ENCODE measurements at places on chromosomes 6 and 20.

DNA sequence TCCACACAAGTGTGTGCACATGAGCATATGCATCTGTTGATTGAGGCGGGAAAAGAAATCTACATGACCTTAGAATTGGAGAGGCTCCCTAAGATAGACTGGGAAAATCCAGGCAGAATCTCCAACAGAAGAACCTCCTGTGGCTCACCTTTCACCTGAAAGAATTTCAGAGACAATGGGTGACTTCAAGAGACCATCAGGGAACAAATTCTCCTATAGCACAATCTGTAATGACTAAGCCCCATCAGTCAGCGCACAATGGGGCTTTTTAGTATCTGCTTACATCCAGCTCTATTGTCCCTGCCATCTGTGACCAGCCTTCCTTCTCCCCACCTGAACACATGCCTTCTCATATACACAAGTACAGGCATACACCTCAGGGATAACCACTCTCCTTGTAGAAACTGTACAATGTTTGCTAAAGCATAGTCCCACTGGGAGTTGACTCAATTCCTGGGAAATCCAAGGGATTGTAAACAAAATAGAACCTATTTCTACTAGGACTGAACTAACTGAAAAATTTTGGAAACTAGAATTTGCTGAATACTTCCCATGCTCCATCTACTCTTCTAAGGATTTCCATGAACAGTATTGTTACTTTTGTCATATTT, 150.8 kb upstream of the STXBP5 start:
- no peak for DNase-seq

- no peak for DNase-seq
These were observed 189.7 kb upstream of the JAG1 start for GRCh38 chr20:10863337-10864060.

DNA sequence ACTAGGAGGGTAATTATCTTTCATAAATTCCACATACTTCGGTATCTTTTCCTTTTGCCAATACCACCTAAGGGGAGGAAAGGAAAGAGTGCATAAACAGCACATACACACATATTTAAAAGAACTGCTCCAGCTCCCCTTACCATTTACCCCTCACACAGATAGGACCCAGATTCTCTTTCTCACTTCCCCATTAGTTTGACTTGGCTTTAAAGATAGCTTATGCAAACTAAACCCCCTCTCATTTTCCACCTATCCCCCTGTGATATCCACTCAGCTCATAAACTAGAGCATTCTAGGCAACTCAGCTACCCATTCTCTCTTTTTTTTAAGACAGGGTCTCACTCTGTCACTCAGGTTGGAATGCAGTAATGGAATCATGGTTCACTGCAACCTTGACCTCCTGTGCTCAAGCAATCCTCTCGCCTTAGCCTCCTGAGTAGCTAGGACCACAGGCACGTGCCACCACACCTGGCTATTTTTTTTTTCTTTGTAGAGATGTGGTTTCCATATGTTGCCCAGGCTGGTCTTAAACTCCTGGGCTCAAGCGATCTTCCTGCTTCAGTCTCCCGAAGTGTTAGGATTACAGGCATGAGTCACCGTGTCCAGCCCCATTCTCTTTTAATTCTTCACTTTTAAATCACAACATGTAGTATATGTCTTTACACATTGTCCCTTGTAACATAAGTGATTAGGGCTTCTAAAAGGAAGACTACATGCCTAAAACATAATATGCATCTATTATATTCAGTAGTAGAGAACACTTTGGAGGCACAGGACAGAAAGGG, 4.0 kb downstream of the FUCA2 start:
- DNase-seq, result no peak

GRCh38 chr6:123462152-123462551, 174.6 kb downstream of the TRDN start:
- DNase-seq, result no peak

DNA sequence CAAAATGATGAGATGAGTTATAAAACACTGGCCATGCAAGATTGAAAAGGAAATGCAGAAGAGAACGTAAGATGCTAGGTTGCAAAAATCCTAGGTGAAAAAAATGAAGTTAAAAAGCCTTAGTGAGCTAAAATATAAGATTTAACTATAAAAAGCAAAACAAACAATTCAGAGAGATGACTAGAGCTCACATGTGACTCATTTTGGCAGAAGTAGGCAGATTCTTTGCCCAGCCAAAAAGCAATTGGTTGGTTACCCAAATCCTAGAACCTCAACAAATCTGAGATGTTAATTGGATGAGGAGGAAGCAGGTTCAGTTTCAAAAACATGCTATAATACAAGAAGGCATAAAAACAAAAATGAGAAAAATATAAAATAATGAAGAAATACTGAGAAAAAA, 249.1 kb downstream of the OGFRL1 start:
- no peak for DNase-seq

DNA sequence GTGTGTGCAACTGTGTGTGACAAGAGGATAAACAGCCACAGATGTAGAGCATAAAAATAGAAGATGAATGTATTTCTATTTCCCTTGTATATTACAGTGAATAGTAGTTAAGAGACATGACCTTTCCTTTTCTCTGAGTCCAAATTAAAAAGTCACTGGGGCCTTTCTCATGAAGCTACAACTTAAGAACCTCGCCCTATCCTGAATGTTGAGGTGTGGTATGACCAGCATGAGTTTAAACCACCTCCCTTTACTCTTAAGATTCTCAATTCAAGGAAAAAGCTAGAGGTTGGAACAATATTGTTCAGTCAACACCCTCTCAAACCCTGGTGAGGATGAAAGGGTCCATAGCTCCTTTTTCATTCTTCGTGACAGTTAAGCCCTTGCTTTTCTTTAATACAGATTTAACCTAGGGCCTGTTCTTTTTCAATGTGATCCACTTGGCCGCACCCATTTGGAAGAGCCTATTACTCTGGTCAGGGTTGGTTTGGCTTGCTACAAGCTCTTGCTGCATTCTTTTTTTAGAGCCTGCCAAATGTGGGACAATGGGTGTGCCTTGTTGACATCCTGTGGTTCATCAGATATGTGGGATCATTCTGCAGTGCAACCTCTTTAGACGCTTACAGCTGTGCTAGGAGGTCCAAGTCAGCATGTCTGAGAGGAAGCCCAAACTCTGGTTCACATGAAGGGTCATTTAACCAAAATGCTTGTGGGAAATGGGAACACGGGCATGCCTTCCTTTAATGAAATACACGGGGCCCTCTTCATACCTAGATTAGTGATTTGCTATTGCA, 290.0 kb downstream of the HAO1 start:
- no peak for DNase-seq

DNA sequence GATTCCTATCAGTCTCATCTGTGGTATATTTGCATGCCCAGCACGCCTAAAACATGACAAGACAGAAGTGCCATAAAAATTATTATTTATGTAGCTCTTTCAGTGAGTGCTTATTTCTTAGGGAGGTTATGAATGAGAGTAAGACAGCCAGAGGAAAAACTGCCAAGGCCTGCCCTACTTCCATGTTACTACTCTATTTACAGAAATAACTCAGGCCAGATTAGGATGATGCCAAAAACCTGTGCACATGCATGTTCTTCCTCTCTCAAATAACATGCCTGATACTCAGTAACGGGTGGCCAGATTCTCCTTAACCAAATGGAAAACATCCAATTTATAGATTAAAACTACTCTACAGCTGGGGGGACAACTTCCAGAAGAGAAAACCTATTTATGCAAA, 45.7 kb downstream of the ILRUN start:
- no peak for DNase-seq

DNA sequence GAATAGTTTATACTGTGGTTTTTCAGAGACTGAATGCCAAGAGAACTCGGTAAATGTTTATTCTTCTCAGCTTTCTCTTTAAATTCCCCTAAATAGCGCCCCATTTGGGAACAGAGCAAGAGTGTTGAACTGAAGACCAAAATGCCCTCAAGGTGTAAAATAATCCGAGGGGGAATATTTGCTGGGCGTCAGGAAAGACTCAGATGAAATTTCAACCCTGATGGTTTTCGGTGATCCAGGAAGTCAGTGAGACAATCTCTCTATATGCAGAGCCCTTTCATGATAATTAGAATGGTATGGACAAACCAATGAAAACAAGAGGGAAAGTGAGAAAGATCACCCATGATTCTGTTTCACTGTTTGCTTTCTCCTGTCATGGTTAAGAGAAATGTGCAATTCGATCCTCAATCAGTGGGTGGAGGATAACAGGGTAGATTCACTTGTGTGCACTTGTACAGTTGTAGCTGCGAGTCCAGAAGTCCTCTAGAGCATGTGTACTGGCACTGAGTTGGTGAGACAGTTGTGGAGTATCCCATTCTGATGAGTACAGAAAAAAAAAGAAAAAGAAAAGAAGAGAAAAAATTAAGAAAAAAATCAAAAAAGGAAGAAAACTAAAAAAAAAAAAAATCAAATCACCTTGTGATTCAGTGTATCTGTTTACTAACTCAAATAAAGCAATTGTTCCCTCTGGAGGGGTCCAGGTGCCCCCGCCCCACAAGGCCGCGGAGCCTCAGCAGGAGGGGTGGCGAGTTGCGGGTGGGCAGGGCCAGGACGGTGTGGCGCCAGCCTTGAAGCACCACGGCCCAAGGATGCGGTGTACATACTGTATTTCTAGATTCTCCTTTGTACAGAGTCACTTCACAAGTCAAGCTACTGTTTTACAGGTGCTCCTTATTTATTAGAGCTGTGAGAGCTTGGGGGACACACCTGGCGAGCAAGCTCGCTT, 164.9 kb downstream of the SCML4 start:
- DNase-seq, result no peak

All from mesenteric fat pad (tissue), 1 donor.